Type B pancreatic cell (in vitro differentiated cells): ENCODE measurements at places on chromosomes 3 and 15. TPM values are rescaled to one million over a fixed set of nuclear protein-coding genes. Genes with fewer than 3 reads are reported as not detected.

The CRYGS gene
- total RNA-seq: 1.2 and 7.8 TPM in 2 replicates

The IL17RC gene
- total RNA-seq: 22.6 and 30.0 TPM in 2 replicates

The SCAANT1 gene
- not detected in 2 replicates for total RNA-seq

The GNAT1 gene
- total RNA-seq: 0.71 TPM in 1 of 2 replicates, not detected in the other
